Glomerular endothelial cell (primary cell): ENCODE measurements at places on chromosomes 2 and 18.

GRCh38 chr18:61870151-61870550, 22.7 kb downstream of the RNF152 start:
- no peak for DNase-seq

GRCh38 chr2:222942977-222943376, 82.1 kb downstream of the ACSL3 start:
- no peak for DNase-seq

DNA sequence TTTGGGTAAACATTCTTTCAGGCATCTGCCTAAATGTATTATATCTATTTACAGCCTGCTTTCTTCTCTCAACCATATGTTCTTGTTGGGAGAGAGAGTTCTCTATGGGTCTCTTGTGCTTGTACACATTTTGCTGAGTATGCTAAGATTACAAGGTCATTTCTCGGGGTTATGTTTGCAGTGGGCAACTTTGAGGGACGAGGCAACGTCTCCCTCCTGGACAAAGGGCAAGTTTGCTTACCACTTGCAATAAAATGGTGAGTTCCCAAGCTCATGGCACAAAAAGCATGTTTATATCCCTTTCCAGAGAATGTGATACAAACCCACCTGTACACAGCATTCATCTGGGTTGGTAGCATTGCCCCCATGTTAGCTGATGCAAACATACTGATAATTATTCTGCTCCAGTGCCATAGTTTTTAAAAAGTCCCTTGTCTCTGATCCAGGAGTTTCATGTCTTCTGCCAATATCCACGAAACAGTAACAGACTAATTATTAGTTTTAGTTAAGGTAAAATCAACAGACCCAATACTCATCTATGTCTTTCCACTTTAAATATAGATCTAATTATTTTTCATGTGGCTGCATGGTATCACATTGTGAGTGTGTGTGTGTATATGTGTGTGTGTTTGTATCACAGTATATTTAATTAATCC, 84.2 kb upstream of the MAPK4 start:
- no peak for DNase-seq

DNA sequence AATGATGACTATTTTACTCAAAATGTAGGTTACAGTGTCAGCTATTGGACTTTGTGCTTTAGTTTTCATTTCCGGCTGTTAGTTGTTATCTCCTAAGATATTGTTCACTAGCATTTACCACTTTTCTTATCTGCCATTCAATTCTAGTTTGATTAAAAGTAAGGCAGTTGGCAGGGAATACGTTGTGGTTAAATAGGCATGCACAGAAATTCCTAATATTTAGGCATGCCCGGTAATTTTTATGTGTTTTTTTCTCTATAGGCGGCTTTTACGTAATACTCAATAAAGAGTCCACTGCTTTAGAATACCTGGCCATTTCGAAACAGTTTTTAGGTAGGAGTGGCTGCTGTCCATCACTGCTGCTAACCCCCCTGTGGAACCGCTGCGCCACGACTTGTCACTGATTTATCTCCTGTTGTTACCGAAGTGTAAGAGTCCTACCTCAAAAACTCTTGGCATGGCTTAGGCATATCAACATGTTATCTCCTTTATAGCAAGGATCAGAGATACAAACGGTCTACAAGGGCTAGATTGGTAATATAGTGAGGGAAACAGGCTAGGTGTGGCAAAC, 39.5 kb downstream of the BABAM2 start:
- no peak for DNase-seq

GRCh38 chr2:217314021-217314460, 454.2 kb upstream of the TNP1 start:
- no peak for DNase-seq

GRCh38 chr2:6934758-6935651, 17.8 kb downstream of the RNF144A start:
- DNase-seq, result no peak

DNA sequence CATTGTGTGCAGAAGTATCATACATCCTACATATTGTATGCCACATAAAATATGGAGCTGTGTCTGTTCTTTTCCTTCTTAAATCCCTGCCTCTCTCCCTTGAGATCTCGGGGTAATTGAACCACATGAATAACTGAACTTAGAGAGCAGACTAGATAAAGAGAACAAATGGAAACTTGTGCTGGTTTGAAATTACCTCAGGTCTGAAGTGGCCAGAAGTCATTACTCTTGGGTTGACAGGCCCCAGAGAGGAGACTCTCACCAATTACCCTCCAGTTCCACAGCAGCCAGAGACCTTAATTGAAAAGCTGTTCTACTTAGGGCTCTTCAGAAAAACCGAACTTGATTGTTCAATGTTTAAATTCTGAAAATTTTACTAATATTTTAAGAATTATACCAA, 5.0 kb upstream of the ADAM17 start:
- DNase-seq, result no peak

- DNase-seq, result no peak
Observed at GRCh38 chr2:66080127-66080526, 354.8 kb upstream of the MEIS1 start.

- DNase-seq, result no peak
Observed at GRCh38 chr2:54845094-54845493, 121.6 kb downstream of the EML6 start.

DNA sequence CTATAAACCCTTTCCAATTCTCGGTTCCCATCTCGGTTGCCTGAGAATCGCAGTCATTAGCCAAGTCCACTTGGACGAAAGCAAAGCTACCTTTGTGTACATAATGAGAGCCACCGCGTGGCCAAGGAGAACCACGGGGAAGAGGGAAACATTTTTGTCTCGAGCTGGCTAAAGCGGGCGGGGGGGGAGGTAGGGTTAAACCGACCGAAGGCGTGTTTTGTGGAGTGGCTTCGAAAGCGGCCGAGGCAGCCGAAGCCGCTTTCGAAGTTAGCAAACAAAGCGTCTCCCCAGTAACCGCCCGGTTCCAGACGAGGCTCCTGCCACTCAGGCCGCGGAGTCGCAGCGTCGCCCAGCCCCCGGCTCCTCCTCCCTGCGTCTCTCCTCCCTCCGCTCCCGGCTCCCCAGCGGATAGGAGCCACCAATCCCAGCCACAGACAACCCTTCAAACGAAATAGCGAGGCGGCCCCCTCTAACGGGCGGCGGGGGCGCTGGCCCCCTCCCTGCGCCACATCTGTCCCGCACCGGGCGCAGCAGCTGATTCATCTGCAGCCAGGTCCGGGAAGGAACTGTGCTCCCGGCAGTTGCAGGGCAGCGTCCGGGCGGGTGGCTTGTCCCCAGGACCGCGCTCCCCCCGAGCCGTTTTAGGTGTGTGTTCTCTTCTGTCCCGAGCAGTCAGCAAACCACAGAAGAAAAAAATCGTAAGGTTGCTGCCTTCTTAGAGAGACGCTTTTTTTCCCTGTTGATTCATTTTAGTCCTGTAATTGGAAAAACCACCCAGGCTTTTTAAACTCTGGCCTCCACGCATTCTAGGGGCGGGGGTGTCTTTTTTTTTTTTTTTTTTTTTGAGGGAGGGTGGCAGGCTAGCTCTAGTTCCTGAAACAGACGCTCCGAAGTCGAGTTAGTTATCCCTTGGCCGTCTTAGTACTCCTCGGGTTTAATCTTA, 1.8 kb upstream of the TGIF1 start:
- DNase-seq, result no peak

GRCh38 chr2:23460993-23461392, 76.0 kb downstream of the KLHL29 start:
- DNase-seq, result no peak

GRCh38 chr2:39739386-39739785, 39.7 kb downstream of the THUMPD2 start:
- DNase-seq, result no peak
